ENCODE measurements at places on chromosomes 11 and 22.

- no peak for DNase-seq
Measured at GRCh38 chr11:63838150-63838677, 696 bp upstream of the MARK2 start.

- DNase-seq, result no peak
Measured at GRCh38 chr11:88590361-88590760, 252.8 kb upstream of the CTSC start.

- no peak for DNase-seq
Measured at GRCh38 chr11:2887515-2888195, 2.1 kb upstream of the CDKN1C start.

- no peak for DNase-seq
Measured at GRCh38 chr22:45670981-45671782, 452 bp upstream of the ATXN10 start.

DNA sequence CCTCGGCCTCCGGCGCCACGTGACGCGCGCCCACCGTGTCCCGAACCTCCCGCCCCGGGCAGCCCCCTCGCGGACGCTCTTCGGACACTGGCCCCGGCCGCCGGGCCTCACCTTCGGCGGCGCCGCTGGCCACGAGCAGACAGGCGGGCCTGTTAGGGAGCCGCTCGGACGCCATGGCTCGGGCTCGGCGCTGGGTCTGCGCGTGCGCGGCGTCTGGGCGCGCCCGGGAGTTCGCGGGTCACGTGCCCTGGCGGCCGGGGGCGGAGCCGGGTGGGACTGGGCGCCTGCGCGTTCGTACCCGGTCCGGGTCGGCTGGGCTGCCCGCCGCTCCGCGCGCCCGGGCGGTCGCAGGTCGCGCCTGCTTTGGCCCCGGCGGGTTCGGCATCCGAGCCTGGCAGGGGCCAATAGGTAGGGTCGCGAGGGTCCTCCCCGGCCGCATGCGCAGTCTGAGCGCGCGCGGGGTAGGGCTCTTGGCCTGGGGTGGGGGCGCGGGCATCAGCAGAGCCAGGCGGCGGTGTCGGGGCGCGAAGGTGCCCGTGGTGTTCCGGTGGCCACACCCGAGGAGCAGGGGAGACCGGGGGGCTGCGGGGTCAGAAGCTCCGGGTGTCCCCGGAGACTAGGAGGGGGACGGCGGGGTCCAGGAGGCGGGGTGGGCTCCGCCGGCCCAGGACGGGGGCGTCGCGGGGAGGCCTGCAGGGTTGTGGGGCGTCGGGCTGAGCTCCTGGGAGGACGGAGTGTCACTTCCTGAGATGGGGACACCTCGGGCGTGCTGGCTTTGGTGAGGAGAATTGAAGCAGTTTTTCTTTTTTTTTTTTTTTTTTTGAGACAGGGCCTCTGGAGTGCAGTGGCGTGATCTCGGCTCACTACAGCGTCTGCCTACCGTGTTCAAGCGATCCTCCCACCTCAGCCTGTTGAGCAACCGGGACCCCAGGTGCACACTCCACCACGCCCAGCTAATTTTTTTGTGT is at the start of gene GATD1:
Gene GATD1 (minus strand): TSS at position 200 of the 968 bp plus-strand sequence. CDS start 25 bp downstream, at position 175.
- peak; percentile 95 for DNase-seq

DNA sequence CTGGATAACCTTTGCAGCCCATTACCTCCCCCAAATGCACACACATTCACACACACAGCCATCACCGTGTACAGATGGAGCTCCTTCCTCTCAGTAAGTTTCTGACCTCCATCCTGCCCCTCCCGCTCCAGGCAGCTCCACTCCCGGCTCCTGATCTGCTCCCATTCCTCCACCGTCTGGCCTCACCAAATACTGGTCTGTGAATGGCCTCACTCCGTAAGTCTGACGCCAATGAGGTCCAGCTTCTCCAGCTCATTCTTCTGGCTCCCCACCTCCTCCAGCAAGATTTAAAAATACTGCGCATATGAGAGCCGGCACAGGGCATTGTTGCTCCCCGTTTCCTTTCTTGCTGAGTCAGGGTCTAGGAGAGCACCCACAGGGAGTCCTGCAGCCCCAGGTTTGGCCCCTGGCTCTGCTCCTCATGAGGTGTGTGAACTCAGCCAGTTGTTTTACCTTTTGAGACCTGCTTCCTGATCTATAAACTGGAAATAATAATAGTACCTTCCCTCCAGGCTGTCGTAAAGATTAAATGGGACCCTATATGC is 14.0 kb upstream of the TUB start:
- DNase-seq, result no peak

- no peak for DNase-seq
Measured at GRCh38 chr11:121450401-121450800, 1.7 kb upstream of the SORL1 start.

GRCh38 chr11:126268361-126268707 is 361 bp downstream of the SRPRA start:
- no peak for DNase-seq

DNA sequence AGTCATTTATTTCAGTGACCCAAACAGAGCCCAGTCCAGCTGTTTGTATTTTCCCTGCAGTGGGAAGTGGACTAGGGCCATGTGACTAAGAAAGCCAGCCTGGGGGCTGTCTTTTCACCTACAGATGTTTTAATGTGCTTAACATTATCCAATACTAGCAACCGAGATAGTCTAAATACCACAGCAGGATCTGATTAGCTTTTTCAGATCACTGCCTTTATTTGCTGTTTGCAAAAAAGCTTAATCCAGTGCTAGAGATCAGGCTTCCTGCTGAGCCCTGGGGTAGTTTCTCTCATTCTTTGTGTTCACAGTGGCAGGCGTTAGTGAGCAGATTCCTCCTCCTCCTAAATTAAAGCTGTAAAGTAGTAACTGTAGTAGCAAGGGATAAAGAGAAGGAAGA is 35.0 kb downstream of the ZC3H12C start:
- DNase-seq, result no peak

Measured in stimulated activated CD4-positive, alpha-beta T cell treated with anti-CD3 and anti-CD28 coated beads, Interleukin-12 subunit alpha, Interleukin-12 subunit beta, amount 100 ng/mL, for 48 hours (primary cell).